ENCODE measurements at places on chromosomes 12 and 14. TPM values are rescaled to one million over a fixed set of nuclear protein-coding genes. Genes with fewer than 3 reads are reported as not detected.

DAO gene
- not detected for total RNA-seq

NANOG gene
- not detected for total RNA-seq

HVCN1 gene
- total RNA-seq: 0.50 TPM

MGP gene
- 0.80 TPM for total RNA-seq

AKAP6 gene
- 2.4 TPM for total RNA-seq

EFS gene
- 0.17 TPM for total RNA-seq

LHX5 gene
- total RNA-seq: 0.35 TPM

C14orf132 gene
- 0.87 TPM for total RNA-seq

DLK1 gene
- not detected for total RNA-seq

AKAP3 gene
- total RNA-seq: 4.4 TPM

DTD2 gene
- 40.5 TPM for total RNA-seq

FGD4 gene
- 30.6 TPM for total RNA-seq

ANO4 gene
- total RNA-seq: 2.1 TPM

CABP1 gene
- total RNA-seq: not detected

NDUFB1 gene
- total RNA-seq: 243 TPM

BRF1 gene
- 47.9 TPM for total RNA-seq

PROX2 gene
- total RNA-seq: not detected

P2RX2 gene
- not detected for total RNA-seq

AEBP2 gene
- total RNA-seq: 21.7 TPM

LMBR1L gene
- total RNA-seq: 34.3 TPM

A2M gene
- 2.8 TPM for total RNA-seq

PTCSC3 gene
- not detected for total RNA-seq

HOXC6 gene
- total RNA-seq: 6.0 TPM

PIK3C2G gene
- not detected for total RNA-seq

OSGEP gene
- total RNA-seq: 22.9 TPM

ADAM21 gene
- total RNA-seq: 1.7 TPM

CLEC4A gene
- total RNA-seq: 0.35 TPM

BICDL1 gene
- 15.5 TPM for total RNA-seq

GPR84 gene
- total RNA-seq: not detected

KRT6C gene
- not detected for total RNA-seq

PRB3 gene
- total RNA-seq: not detected

OVCH1 gene
- not detected for total RNA-seq

RASSF9 gene
- 5.0 TPM for total RNA-seq

ACOT4 gene
- 2.7 TPM for total RNA-seq

Data from renal cortical epithelial cell (primary cell).